NCI-H526 (cell line): ENCODE measurements at places on chromosomes 1 and 21.

- DNase-seq: no peak
Observed at GRCh38 chr21:41582298-41582840, 74.4 kb upstream of the TMPRSS2 start.

- peak; percentile 3 for DNase-seq
Observed at GRCh38 chr1:216632980-216633379, 90.2 kb downstream of the ESRRG start.

- DNase-seq: no peak
Observed at GRCh38 chr1:100902365-100902764, 6.5 kb downstream of the SLC30A7 start.

DNA sequence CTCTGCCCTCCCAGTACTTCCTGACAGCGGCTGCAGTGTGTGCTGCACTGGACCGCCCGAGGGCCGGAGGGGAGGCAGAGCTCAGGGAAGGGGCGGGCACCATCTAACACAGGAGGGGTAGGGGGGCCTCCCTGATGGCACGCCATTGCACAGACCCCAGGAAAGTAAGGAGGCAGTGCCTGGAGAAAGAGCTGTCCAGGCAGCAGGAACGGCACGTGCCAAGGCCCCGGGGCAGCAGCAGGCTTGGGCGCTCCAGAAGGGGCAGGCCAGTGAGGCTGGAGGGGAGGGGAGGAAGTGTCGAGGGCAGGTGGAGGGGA is 110.7 kb downstream of the CRYAA start:
- DNase-seq: no peak

DNA sequence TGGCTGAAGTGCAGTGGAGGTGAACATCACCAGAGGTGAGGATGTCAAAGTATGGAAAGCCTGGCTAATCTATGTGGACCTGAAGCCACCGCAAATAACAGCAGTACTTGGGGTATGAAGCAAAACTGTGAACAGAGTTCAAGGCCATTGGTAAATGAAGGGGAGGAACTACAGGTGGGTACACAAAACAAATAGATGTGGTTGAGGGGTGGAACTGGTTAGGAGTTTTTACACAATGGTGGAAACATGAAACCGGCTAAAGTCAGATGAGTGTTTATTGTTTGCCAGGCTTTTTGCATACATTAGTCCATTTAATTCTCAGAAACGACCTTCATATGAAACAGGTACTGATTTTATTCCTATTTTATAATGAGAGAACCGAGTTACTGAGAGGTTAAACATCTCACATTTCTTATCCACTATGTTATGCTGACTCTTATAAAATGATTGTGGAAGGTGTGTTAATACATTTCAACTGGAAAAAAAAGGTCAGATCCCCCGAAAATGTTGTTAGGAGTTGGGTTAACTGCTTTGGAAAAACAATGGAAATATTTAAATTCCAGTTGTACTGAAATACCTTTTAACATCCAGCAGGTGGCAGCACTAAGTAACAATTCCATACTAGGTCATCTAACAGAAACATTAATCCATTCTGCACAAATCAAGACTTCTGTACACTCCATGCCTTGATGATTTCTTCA is 44.3 kb upstream of the GTF2B start:
- peak; percentile 45 for DNase-seq

GRCh38 chr1:47703981-47704596 is 266.2 kb downstream of the FOXD2 start:
- DNase-seq: no peak

GRCh38 chr1:160114085-160114484 is 1.5 kb upstream of the ATP1A2 start:
- no peak for DNase-seq

- no peak for DNase-seq
Observed at GRCh38 chr1:209624558-209625549, 27.4 kb downstream of the LAMB3 start.

DNA sequence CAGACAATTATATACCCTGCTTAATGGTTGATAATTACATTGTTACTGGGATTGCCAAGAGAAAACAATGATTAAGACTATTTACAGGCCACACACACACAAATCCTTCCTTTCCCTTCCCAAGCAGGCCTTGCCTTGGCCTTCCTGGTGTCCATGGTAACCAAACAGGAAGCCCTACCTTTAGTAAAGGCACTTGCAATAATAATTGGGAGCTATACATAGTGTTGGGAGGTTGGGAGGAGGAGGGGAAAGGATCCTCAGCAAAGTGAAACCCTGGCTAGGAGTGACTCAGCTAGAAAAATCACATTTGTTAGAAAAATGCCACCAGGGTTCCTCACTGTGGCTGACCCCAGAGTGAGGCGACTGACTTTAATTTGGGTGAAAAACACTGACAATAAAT is 122.3 kb upstream of the ADAR start:
- DNase-seq: peak; percentile 32

- DNase-seq: no peak
Observed at GRCh38 chr1:204703826-204704612, 18.5 kb upstream of the LRRN2 start.

GRCh38 chr1:219564109-219564508 is 48.8 kb downstream of the ZC3H11B start:
- no peak for DNase-seq

- no peak for DNase-seq
Observed at GRCh38 chr1:99590578-99591209, 55.2 kb upstream of the PALMD start.

GRCh38 chr1:74858136-74858535 is 125.2 kb downstream of the TYW3 start:
- no peak for DNase-seq

DNA sequence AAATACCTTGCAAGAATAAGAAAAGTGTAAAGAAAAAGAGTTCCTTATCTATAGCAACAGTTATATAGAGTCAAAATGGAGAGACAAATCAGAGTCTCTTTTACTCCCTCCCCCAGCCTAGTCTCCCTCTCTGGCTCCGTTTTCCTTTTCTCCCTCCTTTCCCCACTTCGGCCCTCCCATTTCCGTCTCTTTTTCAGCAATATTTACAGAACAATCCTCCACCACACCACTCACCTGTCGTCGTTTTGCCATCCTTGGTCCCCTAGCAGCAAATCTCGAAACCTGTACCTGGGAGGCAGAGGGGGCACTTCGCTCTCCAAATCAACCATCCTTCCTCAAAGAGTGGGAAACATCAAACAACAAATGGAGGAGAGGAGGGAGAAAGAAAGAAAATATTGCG is 259 bp downstream of the KCNT2 start:
- DNase-seq: no peak

- DNase-seq: no peak
Observed at GRCh38 chr1:178254433-178254832, 160.5 kb downstream of the RASAL2 start.

DNA sequence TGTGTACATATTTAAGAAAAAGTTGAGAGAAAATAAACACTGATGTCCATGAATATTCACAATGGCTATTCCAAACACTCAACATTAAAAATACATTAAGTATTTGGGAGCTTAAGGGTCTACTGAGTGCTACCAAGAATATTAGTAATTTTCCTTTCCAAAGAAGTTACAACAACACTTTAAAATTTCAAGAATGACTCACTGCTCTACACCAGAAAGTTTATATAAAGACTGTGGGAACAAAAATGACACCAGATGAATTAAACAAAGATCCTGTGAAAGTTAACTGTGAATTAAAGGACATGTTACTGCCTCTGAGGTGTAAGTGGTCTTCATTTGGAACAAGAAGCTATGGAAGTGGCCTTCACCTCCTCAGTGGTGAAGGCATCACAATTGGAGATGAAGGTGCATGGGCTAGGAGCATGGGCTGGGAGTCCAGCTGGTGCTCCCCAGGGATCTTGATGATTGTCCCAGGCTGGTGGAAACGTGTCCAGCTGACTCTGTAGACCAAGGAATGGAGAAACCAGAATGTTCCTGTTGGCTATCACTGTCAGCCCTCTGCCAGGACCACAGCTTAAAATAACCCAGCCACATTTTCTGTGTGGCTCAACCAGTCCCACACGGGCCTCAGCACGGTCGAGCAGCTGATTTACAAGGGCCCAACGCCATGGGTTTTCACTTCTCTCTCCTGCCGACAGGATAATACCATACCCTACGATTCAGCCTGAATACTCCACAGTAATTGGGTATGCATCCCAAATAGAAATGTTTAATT is 28.8 kb downstream of the TAF5L start:
- DNase-seq: no peak

DNA sequence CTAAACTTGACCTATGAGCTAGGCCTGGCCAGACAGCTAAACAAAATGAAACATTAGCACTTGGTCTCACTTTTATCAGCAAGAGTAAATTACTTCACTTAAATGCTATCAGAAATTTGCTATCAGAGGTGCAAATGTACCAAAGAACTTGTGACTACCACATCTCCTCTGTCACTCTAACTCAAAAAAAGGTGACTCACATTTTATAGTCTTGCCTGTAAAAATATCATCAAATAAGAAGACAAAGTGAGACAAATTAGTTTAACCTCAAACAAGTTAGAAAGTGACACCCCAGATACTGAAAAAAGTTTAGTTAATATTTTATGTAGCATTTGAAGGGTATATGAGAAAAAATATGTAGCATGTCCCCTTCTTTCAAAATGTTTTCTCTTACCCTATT is 76.9 kb downstream of the EPS15 start:
- no peak for DNase-seq

DNA sequence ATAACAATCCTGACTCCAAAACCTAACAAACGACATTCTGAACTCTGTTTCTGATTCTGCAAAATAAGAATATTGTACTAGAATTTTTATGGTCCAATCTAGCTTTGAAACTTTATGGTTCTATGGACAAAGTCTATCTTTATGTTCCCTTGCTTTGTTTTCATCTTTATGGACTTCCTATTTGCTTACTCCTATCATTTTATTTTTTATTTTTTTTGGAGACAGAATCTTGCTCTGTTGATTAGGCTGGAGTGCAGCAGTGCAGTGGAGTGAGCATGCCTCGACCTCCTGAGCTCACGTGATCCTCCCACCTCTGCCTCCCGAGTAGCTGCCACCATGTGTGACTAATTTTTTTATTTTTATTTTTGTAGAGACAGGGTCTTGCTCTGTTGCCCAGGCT is 3.6 kb downstream of the NRAS start:
- no peak for DNase-seq

GRCh38 chr1:227131193-227131592 is 187.1 kb downstream of the CDC42BPA start:
- DNase-seq: no peak

DNA sequence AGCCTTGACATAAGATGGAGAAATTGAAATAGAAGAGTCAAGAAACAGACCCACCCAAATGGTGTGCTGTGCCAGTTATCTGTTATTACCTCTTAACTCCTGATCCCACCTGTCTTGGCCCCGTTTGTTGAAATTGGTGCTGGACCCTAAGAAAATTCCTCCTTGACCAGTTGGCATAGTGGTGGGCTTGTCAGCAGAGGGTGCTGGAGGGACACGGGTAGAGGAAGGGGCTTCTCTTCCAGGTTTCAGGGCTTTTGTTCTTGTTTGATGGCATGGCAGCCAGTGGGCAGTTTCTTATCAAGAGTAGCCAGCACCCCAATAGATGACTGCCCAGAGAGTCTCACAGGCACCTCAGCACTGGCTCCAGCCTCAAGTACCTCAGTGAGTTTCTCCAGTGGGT is 51.6 kb downstream of the PCBP3 start:
- DNase-seq: peak; percentile 6

GRCh38 chr1:27542463-27543273 is 52.7 kb upstream of the WASF2 start:
- no peak for DNase-seq

DNA sequence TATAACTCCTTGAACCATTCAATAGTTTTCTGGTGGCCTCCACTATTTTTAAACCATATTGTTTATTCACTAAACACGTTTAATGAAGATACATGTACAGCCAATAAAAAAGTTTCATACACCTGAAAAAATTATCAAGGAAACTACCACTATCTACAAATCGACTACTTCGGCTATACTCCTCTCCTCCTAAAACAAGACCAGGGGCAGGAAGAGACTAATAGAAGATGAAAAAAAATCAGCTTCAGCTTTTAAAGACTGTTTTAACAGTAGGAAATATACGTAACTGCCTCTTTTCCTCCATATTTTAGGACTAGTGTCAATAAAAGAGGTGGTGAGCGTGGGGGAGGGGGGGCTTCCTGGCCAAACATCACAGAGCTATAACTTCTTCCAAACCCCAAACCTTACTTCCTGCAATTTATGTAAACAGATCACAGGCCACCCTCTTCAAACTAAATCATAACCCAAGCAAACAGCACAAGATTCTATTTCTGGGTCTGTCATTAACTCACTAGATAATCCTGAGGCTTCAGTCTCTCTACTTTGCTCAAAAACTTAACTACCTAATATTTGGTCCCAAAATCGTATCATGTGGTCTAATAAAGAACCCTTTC is 15.1 kb downstream of the FOXJ3 start:
- no peak for DNase-seq

DNA sequence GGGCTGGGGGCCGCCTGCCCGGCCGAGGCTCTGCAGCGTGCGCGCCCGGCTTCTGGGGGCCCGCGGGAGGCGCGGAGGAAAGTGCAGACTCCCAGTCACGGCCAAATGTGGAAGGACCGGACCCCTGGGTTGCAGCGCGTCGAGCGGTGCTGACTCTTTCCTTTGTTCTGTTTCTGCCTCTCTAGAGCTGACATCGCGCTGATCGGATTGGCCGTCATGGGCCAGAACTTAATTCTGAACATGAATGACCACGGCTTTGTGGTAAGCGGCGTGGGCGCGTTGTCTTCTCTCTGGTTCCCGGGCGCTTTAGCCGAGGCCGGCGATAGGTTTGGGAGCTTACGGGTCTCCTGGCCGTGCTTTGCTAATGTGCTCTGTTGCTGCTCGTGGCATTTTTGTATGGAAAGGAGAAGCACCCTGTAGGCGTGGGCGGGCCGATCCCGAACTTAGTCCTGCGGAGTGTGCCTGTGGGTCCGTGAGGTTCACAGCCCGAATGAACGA is 629 bp downstream of the PGD start:
- peak; percentile 32 for DNase-seq

DNA sequence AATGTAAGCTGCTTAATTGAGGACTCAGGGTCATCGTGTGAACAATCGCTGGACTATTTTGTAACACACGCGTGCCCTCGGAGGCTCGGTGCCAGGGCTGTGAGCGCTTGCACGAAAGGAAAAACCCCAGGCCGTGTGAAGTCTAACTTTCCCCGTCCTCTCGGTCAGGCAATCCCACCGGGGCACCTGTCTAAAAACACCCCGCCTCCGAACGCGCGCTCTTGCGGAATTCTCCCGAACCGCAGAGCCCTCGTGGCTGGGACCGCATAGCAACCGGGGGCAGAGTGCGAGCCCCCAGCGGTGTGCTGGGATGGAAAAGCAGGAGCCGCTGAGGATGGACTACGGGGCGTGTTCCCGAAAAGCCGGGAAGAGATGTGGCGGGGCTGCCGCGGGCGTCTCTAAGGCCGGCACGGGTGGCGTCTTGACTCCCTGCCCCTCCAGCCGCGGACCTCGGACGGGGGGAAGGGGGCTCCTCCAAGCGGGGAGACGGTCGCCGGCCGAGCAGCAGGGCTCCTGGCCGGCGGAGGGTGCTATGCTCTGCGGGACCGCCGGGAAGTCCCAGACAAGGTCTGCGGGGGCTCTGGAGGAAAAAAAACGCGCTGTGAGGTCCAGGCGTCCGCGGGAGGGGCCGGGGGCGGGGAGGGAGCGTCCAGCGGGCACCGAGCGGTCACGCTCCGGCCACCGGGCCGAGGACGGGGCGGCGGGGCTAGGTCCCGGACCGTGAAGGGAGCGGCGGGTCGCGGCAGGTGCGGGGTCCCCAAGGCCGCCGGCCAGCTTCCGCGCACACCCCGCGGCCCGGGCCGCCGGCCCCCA is 936 bp downstream of the ZBTB21 start:
- DNase-seq: peak; percentile 28
